ENCODE measurements at places on chromosomes 12 and 14.
A peak's percentile ranks its signal among the peaks of the same experiment; 100 is the strongest.

DNA sequence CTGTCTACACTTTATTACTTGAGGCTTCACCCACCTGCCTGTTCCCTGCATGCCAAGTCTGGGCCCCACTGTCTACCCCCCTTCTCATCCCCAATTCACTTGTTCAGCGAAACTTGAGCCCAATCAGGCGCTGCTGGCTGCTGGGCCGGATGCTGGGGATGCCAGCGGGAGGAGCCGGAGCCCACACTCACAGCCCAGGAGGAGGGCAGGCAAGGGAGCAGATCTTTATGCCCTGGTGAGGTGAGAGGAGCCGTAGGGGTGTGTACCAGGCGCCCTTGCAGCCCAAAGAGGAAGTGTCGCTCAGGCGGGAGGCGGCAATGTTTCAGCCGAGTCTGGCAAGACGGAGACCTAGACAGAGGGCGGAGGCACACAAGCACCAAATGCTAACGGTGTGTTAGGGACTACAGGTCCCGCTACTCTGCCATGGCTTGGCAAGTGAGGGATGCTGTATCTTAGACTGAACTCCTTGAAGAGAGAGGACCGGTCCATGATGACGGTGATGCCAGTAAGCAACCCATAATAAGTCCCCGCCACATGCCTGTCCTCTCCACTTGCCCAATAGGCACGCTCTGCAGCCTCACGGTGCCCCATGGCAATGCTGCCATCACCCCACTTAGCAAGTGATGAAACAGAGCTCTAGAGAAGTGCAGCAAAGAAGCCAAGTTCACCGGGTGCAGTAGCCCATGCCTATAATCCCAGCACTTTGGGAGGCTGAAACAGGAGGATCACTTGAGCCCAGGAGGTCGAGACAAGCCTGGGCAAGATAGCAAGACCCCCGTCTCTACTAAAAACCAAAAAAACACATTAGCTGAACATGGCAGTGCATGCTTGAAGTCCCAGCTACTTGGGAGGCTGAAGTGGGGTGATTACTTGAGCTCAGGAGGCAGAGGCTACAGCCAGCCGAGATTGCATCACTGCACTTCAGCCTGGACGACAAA is 41.6 kb downstream of the LRRC74A start:
- DNase-seq: no peak

DNA sequence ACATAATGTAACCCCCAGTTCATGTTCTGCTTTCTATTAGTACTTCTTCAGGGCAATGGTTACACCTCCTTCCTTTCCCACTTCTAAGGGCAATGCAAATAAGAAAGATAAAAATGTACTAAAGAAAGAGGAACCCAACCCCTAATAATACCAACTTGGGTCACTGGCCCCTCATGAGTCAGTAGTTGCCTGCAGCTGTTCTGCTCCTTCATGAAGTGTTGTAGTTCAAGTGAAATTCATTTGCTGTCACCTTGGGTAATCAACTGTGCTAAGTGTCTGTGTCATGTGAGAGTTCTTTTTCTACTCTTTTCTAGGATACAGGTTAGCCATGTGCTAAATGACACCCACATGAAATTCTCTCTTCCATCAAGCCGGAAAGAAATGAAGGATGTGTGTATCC is 91.8 kb downstream of the PLXNC1 start:
- no peak for DNase-seq

DNA sequence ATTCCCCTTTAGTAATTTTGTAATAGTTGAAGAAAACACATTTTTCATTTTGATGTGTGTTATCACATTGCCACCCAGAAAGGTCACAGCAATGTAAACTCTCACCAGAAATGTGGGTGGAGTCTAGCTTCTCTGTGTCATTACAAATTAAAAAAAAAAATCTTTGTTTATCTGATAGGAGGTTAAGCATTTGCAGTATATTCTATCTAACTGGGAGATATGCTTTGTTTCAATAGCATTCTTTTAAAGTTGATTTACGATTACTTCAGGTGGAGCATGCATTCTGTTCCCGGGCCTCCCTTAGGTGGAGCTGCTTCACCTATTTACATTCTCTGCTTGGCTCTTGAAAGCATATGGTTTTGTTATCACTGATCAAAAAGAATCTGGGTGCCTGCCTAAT is 7.8 kb downstream of the ADIPOR2 start:
- no peak for DNase-seq

DNA sequence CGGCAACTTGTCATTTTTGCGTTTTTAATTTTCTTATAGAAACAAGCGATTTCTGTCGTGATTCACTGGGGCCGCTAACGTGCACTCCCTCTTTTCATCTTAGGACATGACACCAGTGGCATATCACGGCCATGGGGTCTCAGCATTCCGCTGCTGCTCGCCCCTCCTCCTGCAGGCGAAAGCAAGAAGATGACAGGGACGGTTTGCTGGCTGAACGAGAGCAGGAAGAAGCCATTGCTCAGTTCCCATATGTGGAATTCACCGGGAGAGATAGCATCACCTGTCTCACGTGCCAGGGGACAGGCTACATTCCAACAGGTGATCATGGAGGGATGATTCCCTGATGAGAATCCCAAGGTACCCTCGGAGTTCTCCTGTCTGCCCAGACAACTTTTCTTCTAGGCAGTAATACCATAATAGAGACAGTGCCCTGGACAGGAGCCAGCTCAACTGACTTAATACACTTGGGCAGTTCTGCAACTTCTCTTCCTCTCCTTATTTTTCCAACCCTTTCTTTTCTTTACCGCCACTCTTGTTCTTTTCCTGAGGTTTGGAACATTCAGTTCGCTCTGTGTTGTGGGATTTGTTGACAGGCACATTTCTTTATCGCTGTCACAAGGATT is 821 bp downstream of the TMEM106C start:
- DNase-seq: peak; percentile 53

DNA sequence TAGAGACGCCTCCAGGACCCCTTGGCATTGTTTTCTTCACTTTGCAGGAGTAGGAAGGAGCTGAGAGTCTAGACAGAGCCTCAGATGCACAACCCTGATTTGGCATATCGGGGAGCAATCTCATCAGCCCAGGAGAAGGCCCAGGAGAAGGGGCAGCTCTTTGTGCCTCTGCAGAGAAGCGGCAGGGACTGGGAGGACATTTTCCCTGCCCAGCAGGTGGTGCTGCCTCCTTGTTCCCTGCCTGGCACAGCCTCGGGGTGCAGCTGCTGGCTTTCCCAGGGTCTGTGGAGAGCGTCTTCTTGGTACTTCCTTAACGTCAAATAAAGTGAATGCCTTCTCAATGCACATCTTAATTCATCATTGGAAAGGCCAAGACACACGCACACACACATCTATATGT is 419.5 kb downstream of the TMEM121 start:
- no peak for DNase-seq

DNA sequence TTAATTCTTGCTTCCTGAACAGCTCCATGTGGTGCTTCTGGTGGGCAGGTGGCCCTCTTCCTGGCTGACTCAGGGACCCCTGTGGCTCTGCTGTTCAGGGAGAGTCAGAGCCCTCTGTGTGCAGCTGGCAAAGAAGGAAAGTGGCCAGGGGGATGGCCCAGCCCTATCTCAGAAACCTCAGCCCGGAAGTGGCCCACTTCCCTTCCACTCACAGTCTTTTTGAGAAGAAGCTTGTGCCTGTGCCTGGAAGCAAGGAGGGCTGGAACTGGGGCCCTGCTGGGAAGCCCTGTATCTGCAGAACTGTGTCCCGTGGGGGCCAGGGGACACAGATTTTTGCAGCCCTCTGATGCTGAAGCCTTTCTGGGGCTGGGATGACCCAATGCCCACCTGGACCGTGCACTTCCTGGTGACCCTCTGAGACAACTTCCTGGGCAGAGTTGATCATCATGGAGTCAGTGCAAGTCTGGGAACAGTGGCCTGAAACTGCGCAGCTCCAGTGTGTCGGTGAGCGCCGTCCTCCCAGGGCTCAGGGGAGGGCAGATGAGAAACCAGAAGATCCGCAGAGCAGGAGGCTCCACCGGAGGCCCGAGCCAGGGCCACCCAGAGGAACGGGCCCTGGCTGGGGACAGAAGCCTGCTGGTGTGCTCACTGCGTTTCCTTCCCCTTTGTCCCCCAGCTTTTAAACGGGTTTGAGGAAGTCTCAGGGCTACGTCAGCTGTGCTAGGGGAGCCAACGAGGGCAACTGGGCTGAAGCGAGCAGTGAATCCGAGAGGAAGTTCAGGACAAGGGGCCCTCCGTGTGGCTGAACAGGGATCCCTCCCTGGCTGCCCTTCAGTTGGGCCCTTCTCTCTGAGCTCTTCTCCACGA is 217.4 kb upstream of the RTL1 start:
- DNase-seq: peak; percentile 79

DNA sequence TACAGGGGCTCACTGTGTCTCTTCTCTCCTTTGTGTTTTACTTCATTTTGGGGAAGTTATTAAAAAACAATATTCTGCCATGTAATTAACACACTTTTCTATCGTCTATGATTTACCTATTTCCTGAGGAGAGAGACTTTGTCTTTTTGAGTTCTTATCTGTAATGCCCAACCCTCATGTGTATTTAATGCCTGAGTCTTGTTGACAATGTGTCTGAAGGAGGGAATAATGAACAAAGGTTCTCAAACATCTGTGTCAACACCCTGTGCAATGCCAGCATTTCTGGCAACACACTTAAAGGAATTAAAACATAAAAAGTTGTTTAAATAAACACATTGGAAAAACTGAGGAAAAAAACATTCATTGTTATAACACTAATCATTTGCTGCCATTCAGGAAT is 147.1 kb downstream of the SLC15A5 start:
- DNase-seq: peak; percentile 85

- no peak for DNase-seq
Measured at GRCh38 chr12:90048918-90049317, 340.3 kb upstream of the ATP2B1 start.

GRCh38 chr14:70188322-70188658 is 461 bp downstream of the SLC8A3 start:
- no peak for DNase-seq

DNA sequence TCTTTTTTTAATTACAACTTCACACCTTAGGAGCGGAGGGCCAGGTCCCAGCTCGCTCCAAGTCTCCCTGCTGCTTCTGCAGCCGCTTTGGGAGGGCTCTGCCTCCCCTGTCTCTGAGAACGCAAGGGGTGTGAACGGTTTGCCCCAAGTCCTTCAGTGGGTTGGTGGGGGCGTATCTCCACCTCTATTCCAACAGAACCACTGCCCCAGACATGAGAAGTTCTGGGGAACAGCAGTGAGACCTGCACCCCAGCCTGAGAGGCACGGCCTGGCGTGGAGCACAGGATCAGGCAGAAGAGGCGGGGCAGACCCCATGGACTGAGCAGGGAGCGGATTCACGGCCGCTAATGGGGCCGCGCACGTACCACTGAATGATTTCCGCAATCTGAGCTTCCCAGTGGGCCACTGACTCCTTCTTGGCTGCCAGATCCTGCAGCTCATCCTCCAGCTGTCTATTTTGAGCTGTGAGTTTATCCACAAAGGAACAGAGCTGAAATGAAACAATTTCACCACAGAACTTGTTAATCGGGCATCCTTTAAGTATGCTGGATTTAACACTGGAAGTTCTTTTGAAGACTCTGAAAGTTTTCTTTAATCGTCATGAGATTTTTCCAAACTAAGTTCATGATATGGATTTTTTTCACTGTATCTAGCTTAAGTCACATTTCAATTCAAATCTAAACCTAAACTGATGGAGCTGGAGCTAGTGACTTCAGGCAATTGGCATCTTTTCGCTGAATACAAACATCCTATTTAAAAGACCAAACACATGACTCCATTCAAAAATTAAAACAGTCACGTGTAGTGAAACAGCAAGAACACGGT is 44.4 kb downstream of the AMN start:
- no peak for DNase-seq

GRCh38 chr12:123200414-123200813 is 32.5 kb downstream of the MPHOSPH9 start:
- DNase-seq: no peak

DNA sequence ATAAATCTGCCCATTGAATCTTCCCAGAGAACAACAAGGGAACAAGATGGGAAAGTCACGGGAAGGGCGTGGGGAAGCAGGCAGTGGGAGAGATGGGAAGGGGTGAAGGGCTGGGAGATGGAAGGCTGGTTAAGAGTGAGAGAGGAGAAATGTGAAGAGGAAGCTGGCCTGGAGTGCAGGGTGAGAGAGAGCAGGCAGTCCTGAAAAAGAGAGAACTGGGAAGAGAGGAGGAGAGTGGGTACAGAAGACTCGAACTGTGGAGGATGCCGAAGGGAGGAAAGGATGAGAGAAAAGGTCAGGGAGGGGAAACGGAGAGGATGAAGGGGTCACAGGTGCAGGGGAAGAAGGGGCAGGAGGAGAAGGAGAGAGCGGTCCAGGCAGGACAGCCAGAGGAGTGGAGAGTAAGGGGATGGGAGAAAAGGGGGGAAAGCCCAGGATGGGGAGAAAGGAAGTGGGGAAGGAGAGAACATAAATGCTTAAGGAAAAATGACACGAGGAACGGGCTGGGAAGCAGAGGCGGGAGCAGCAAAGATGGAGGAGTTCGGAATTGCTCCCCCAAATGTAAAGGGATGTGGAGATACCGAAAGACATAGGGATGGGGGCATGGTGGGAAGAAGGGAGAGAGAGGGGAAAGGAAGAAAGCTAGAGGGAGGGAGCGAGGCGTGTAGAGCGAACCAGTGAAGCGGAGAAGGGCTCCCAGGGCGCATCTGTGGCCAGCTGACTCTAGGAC is 1.2 kb downstream of the PIANP start:
- no peak for DNase-seq

GRCh38 chr12:92524489-92524888 is 178.3 kb upstream of the PLEKHG7 start:
- DNase-seq: no peak

DNA sequence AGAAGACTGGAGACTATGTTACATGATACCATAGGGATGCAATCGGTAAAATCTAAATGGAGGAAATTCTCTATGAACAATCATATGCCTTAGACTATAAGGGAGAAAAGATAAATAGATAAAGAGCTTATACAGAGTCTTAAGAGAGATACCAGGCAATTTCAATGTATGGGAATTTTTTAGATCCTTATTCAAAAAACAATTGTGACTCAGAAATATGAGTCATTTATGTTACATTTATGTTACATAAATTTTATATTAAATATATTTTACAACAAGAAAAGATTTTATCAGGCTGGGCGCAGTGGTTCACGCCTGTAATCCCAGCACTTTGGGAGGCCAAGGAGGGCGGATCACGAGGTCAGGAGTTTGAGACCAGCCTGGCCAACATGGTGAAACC is 36.5 kb upstream of the PSMA6 start:
- DNase-seq: no peak

GRCh38 chr14:102272392-102272791 is 32.6 kb downstream of the MOK start:
- DNase-seq: no peak

GRCh38 chr14:38044710-38045109 is 163.0 kb upstream of the SSTR1 start:
- no peak for DNase-seq

DNA sequence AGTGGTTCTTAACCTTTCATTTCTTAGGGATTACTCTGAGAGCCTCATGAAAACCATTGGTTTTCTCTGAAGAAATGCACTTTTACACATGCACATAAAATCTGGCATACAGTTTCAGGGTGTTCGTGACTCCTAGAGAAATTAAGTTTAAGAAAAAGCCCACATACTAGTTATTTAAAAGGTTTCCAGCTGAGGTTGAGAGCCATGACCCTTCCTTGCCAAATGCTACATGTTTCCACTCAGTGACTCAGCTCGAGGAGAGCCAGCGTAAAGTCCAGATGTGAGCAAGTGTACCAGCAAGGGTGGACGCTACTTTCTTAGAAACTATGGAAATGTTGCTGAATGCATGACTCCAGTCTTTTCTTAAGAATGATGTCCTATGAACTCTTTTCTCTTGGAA is 42.7 kb upstream of the FLRT2 start:
- DNase-seq: no peak

GRCh38 chr14:66624336-66624937 is 116.5 kb downstream of the GPHN start:
- DNase-seq: no peak

GRCh38 chr14:97271451-97271960 is 474.3 kb downstream of the VRK1 start:
- DNase-seq: no peak

Data from NCI-H146 (cell line).